Kidney glomerular epithelial cell (primary cell): ENCODE measurements at places on chromosomes 16 and 17.

GRCh38 chr16:13554005-13554404, 365.9 kb upstream of the ERCC4 start:
- DNase-seq, result no peak

GRCh38 chr17:77349976-77350830, 209.4 kb downstream of the SEC14L1 start:
- no peak for DNase-seq

GRCh38 chr17:46796524-46796923, 22.0 kb downstream of the WNT3 start:
- no peak for DNase-seq

GRCh38 chr17:859061-859823, 77.1 kb downstream of the MRM3 start:
- no peak for DNase-seq

GRCh38 chr17:82936768-82937171, 96.9 kb upstream of the ZNF750 start:
- DNase-seq, result no peak

DNA sequence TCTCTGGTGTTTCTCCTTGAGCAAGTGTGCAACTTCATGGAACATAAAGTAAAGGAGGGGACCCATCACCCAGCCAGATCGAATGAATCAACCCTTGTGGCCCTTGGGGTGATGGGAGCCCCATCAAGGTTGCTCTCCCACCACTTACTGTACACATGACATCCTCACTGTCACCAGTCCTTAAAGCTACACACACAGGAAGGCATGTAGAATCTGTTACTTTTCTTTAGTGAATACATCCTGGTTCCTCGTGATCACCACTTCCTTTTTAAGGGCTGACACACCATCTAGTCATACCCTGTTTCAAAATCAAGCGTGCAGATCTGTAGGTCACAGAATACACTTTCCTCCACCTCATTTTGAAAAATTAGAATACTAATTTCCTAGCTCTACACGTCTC, 22.6 kb upstream of the MPHOSPH6 start:
- DNase-seq, result no peak

- DNase-seq, result no peak
These were observed 5.3 kb downstream of the PLD6 start for GRCh38 chr17:17200831-17201230.

DNA sequence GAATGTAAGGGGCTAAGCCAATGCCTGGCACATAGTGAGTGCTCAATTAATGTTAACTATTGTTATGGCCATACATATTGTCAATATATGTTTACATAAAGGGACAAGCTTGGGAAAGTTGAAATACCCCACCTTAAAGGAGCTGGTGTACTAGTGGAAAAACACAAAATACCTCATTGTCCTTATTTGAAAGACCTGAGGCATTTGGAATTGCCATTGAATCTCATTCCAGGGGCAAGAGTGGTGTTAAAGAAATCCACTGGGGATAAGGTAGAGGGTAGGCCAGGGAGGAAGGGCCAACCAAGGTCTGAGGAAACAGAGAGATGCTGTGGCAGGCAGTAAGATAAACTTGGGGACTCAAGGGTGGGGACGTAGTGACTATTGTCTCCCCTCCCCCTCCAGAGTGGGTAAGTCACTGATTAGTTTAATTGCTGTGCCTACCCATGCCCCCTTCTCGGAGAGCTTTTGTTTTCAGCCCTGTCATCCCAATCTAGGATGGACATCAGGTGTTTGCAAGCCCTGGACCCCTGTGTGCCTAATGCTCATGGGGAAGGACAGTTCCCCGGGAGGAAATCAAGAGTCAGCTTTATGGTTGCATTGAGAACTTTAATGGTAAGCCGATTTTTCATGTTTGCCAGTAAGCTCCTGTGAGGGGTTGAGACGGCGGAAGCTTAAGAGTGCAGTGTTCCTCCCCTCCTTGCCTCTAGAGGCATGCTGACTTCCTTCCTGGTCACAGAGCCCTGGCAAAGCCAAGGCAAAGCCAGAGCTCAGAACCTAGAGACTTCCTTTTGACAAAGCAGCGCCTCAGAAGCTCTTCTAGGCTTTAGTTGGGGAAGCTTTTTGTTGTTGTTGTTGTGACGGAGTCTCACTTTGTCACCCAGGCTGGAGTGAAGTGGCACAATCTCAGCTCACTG, 2.5 kb upstream of the HEATR9 start:
- DNase-seq, result no peak

GRCh38 chr16:72819345-72819744, 228.6 kb downstream of the ZFHX3 start:
- DNase-seq, result peak; percentile 16

- no peak for DNase-seq
These were observed 192.1 kb upstream of the CIBAR2 start for GRCh38 chr16:85304337-85304736.

DNA sequence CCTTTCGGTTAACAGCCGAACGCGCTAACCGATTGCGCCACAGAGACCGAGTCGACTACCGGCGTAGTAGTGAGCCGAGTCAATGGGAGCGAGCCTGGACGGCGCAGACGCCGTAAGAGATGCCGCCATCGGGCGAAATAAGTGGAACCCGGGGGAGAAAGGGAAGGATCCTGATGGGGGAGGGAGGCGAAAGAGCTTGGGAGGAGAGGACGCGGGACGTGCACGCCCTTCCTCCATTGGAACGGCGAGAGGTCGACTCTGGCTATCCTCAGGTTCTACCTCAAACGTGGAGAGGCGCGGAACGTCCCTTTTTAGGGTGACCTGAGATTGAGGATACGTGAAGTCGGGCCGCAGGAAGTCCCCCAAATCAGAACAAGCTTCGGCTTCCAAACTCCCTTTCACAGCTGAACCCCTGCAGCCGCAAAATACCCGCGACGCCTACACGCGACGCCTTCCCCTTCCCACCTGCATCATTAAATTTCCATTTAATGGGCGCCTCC, 683 bp upstream of the PSMB3 start:
- peak; percentile 74 for DNase-seq

- no peak for DNase-seq
These were observed 296.1 kb downstream of the SOX9 start for GRCh38 chr17:72416905-72417304.

- DNase-seq, result no peak
These were observed 1.7 kb downstream of the MYH1 start for GRCh38 chr17:10516638-10517037.

DNA sequence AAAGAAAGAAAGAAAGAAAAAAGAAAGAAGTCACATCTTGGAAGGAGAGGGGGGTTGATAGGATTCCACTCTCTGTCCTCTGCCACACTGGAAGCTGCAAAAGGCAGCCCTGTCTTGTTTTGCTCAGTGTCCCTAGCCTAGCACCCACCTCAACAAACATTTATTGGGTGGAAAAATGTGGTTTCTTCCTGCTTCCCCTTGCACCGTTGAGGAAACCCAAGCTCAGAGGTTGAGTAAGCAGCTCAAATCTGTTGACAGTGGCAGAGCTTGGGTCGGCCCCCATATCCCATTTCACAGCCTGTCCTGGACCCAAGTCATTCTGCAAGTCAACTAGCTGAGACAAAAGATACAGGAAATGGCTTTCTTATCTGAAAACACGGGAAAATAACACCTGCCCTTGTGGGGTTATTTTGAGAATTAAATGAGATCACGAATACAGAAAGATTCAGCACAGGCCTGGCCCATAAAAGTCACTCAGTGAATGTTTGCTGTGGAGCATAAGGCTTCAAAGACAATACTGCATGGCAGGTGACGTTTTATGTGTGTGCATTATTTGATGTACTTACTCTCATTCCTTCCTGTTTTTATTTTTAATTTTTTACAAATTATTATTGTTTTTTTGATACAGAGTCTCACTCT, 63.6 kb downstream of the SCNN1B start:
- no peak for DNase-seq

DNA sequence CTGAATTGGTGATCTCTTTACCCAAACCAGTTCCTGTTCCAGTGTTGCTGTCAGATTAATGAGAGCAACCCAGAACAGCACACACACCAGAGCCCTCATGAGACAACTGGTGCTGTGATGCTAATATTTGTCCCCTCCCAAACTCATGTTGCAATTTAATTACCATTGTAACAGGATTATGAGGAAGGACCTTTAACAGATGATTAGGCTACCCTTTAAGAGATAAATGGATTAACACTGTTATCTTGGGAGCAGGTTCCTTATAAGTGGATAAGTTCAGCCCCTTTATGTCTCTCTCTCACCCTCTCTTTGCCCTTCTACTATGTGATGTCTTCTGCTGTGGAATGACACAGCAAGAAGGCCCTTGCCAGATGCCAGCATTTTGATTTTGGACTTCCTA, 1.1 kb upstream of the CCDC182 start:
- DNase-seq, result no peak

DNA sequence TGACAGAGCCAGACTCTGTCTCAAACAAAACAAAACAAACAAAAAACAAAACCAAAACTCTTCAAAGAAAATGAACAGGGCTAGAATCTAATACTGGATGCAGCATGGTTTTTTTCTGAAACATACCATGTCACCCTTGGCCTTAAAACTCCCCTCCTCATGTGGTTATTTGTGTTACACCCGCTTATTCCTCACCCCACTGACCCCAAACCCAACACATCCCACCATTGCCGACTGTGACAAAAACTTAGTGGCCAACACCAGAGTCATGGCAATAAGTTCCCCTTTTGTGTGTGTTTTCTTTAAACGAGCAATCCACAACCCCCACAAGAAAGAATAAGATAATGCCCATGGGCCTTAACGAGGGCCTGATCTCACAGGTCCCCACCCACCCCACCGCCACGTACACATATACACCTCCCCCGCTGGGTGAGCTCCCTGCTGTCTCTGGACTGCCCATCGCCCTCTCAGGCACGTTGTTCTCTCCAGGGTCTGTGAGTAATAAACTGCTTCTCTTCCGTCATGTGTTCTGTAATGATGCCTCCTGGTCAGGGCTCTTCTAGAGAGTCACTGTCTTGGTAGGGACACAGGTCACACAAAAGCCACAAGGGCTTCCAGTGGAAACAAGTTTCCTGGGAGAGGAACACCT, 16.8 kb upstream of the ENGASE start:
- no peak for DNase-seq

DNA sequence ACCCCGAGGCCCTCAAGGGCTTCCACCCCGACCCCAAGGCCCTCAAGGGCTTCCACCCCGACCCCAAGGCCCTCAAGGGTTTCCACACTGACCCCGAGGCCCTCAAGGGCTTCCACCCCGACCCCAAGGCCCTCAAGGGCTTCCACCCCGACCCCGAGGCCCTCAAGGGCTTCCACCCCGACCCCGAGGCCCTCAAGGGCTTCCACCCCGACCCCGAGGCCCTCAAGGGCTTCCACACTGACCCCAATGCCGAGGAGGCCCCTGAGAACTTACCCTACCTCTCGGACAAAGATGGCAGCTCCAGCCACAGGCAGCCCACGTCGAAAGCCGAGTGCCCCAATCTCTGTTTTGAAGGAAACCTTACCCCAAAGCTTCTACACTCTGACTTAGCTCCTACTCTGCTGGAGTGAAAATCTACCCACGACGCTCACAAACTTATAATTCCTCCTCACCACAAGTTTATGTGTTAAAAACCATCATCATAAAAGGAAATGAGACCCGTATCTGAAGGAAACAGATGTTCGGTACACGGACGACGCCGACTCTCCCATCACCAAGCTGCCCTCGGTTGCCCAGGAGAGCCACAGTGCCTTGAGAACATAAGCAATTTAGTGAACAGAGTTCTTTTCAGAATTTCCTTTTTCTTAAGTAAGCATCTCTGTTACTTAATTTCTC, 61.2 kb upstream of the RPH3AL start:
- no peak for DNase-seq

DNA sequence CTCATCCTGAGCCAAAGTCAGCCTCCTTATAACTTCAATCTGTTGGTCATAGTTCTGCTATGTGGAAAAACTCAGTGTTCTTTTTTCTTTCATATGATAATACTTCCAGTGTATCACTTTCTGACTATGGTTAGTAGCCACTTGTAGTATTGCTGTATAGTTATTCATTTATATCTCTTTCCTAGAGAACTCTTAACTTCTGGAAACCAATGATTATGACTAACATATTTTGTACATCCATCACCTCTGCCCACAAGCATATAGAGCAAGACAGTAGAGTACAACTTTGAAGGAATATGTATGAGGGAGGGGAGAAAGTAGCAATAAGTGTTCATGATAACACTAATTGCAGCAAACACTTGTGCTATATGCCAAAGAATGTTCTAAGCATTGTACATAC, 38.6 kb downstream of the COX10 start:
- no peak for DNase-seq

DNA sequence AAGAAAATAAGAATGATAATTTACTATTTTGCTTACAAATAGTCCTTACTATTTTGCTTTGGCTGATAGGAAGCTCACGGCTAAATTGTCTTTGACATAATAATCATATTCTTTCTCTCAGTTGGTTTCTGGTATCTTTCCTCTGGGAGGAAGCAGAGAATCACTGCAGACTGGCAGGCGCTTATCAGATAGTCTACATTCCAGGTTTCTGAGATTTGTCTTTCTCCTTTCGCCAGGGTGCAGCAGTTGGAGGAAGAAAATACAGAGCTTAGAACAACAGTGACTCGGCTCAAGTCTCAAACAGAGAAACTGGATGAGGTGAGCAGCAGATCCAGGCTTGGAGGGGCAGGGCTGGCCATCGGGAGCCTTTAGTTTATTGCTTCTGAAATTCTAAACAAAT, 136.1 kb downstream of the RAB11FIP4 start:
- DNase-seq, result no peak

DNA sequence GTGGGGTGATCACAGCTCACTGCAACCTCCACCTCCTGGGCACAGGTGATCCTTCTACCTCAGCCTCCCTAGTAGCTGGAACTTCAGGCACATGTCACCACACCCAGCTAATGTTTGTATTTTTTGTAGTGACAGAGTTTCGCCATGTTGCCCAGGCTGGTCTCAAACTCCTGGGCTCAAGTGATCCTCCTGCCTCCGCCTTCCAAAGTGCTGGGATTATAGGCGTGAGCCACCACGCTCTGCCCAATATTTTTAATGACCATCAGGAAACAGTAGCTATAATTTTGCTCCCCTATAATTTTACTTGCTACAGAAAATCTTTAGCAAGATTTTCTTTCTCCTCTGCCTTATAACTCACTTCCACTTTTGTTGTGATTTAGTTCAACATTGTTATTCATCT, 29.7 kb upstream of the APPBP2 start:
- DNase-seq, result no peak

- DNase-seq, result no peak
These were observed 2.3 kb downstream of the BAIAP2 start for GRCh38 chr17:81037026-81037797.

GRCh38 chr17:78745407-78746088, 36.5 kb downstream of the CYTH1 start:
- peak; percentile 10 for DNase-seq

DNA sequence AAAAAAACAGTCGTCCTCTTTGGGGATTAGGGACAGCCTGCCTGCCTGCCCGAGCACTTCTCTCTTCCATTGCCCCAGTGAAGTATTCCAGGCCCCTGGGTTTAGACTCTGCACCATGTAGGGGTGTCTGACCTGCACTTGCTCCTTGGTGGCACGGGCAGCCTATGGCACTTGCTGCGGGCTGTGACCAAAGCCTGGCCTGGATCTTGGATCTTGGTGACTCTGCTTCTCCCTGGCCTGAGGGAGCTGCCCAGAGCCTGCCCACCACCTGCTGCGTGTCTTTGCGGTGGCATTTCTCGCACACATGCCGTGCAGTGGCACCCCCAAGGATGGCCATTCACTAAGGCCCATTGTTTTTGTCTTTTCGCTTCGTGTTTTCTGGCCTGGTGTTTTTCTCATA, 6.1 kb upstream of the STH start:
- DNase-seq, result no peak
